Hypothalamus (tissue), 51 donors: ENCODE measurements at places on chromosomes 11 and 22.

GRCh38 chr11:64216879-64217278 lies 9.1 kb downstream of the TRPT1 start:
- no peak for DNase-seq

- peak; percentile 22 for DNase-seq
Measured at GRCh38 chr11:65182258-65183170, 786 bp downstream of the CAPN1 start.

DNA sequence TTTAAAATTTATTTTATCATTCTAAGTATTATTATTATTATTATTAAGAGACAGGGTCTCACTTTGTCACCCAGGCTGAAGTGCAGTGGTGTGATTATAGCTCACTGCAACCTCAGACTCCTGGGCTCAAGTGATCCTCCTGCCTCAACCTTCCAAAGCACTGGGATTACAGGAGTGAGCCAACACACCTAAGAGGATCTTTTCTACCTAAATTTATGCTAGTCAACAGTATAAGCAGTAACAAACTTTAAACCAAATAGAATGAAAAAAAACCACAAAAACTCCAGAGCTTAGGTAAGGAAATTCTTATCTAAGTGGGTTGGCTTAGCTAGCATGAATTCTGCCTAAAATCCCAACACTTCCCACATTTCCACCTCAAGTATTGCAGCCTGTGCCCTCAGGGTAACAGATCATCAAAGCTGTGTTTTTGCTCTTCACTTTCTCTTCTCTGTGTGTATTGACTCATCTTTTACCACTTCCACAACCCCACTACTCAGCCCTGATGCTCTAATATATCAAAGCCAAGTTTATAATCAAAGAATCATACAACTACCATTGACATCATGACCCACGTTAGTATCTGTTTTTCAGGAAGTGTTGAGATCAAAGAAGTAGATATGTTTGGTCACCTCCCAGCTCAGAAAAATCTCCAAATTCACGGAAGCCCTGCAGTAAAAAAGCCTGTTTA lies 93.7 kb upstream of the SPON1 start:
- no peak for DNase-seq

DNA sequence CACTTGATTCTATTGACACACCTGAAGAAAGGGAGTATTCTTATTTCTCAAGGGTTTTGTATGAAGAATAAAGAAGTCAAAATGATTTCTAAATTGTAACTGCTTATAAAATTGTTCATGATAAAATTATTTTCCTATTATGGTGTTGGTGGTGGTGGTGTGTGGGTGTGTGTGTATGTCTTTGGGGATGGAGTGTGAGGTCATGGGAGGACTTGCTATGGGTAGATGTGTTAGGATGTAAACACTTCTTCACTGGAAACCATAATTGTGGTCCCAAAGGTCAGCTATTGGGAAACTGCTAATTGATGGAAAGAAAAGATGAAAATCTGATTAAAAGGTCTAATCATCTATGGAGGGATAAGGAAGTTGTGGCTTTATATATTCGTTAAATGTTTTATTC lies 5.1 kb downstream of the TRIM22 start:
- no peak for DNase-seq

- no peak for DNase-seq
Measured at GRCh38 chr11:107747622-107748021, 35.8 kb upstream of the SLN start.

DNA sequence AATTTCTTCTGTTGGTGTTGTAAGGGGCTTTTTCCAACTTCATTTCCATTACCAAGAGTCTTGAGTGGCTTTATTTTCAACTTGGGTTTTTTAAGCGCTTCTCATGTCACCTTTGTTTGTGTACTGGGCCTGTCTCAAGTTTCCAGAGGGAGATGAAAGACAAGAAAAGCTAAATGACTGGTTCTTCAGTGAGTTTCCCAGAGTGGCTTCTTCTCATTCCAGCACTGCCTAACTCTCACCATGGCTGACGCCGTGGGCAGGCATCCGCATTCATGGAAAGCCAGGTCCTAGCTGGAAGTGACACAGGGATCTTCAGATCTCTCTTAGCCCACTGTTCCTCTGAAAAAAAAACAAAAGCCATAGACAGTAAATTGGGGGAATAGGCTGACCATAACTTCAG lies 28.6 kb downstream of the MARK2 start:
- no peak for DNase-seq

- DNase-seq: no peak
Measured at GRCh38 chr22:48577014-48577690, 1250.5 kb downstream of the BRD1 start.

- no peak for DNase-seq
Measured at GRCh38 chr22:20395181-20395906, 1.4 kb downstream of the ZNF74 start.

- no peak for DNase-seq
Measured at GRCh38 chr22:30933457-30933856, 35.1 kb downstream of the MORC2 start.

DNA sequence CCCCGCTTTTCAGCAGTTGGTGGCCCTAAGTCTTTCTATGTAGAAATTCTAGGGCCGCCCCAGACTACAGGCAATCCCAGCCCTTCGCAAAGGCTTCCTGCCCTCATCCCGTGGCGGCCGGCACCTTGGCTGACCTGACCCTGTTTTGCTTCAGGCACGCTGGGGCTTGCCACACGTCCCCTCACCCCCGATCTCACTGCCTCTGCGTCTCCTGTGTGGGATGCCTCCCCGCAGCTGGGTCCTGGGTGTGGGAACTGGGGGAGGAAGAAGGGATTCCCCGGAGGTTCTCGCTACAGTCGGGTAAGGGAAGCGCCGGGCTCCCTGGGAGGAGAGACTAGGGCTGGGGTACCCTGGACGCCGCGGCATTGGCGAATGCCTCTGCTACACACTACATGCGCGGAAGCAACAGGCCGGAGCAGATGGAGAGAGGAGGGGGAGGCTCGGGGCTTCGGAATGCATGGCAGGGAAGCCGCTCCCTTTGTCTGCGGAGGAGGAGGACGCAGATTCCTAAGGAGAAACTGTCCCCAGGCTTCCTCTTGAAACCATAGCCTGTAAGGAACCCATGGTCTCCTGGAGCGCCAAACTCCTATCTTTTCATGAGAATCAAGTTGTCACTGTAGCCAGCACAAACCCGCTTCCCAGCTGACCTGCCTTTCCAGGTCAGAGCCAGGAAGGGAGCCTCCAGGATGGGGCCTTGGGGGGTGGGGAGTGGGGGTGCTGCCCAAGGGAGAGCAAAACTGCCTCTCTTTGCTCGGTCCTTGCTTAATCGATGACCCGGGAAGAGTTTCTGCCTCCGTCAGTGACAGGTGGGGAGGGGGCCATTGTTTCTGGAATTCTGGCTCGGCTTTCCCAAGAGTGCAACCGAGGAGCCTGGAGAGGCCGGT lies 1.4 kb downstream of the DTX4 start:
- peak; percentile 70 for DNase-seq

DNA sequence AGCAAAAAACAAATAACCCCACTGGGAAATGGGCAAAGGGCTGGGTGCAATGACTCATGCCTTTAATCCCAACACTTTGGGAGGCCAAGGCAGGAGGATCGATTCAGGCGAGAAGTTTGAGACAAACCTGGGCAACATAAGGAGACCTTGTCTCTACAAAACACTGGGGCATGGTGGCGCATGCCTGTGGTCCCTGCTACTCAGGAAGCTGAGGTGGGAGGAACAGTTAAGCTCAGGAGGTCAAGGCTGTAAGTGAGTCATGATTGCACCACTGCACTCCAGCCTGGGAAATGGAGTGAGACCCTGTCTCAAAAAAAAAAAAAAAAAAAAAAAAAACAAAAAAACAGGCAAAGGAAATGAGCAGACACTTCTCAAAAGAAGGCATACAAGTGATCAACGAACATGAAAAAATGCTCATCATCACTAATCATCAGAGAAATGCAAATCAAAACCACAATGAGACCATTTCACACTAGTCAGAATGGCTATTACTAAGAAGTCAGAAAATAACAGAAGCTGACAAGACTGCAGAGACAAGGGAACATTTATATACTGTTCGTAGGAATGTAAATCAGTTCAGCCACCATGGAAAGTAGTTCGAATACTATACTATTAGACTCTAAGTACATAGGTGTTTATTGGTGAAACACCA lies 48.2 kb upstream of the SMCO4 start:
- no peak for DNase-seq

DNA sequence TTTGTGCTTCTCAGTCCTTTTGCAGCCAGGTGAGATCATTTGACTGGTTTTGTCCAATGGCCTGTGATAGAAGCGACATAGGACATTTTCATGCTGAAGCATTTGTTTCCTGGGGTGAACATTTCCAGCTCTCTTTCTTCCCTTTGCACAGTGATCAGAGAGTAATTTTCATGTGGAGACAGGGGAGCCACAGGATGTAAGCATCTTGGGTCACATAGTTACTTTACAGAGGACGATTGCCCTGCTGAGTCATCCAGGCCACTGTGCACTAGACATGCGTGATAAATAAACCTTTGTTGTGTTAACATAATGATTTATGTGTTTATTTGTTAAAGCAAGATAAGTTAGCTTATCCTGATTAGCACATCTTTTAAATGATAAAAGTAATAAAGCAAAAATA lies 263.5 kb upstream of the CCDC179 start:
- no peak for DNase-seq

DNA sequence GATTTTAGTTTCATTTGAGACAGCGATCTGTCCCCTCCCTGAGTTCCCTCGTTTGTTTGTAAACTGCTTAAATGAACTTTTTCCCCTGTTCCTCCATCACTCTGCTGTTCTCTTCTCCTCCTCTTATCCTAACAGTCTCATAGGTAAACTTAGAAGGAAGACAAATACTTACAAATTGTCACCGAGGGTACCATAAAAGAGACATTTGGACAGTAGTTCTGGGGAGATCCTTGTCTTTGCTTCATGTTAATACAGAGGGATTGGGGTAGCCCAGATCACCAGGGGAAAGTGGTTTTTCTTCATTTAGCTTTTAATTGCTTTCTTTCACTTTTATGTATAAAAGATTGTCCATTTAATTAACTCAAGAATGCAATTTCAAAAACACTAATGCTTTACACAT lies 46.1 kb downstream of the ZBTB16 start:
- no peak for DNase-seq

- DNase-seq: no peak
Measured at GRCh38 chr22:29947410-29948384, 64.7 kb downstream of the MTMR3 start.

DNA sequence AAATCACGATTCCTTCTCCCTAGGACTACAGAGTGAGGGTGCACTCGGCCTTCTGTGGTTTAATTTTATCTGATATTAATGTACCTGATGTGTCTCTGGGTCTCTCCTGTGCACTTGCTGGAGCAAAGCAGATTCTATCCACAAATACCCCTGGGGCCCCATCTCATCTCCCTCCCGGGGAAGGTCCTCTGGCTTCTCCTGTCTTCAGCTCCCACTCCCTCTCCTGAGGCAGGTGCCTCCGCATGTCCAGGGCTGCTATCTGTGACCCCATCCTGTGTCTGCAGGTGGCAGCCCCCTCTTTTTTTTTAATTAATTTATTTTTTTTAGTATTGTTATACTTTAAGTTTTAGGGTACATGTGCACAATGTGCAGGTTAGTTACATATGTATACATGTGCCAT lies 558.7 kb downstream of the BRD1 start:
- DNase-seq: no peak

- DNase-seq: no peak
Measured at GRCh38 chr22:42800451-42801251, 56.4 kb downstream of the ARFGAP3 start.

GRCh38 chr11:35286126-35286525 lies 133.2 kb downstream of the SLC1A2 start:
- no peak for DNase-seq

- no peak for DNase-seq
Measured at GRCh38 chr22:31602259-31602952, 59.6 kb downstream of the PISD start.

DNA sequence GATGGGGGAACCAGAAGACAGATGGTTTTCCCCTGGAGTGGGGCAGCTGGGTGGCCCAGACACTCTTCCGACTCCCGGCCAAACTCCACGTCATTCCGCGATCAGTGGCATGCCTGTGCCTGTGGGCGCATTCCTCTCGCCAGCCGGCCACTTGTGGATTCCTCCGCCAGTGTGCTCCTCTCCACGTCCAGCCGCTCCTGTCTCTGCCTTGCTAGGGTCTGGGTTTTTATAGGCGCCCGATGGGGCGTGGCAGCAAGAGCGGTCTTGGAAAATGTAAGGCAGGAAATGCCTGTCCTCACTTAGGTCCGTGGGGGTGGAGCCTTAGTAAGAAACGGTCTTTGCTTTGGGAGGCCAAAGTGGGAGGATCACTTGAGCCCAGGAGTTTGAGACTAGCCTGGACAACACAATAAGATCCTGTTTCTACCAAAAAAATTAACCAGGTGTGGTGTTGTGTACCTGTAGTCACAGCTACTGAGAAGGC lies 81.6 kb upstream of the SEPTIN5 start:
- no peak for DNase-seq

GRCh38 chr11:41536021-41536568 lies 76.6 kb upstream of the LRRC4C start:
- no peak for DNase-seq

- peak; percentile 55 for DNase-seq
Measured at GRCh38 chr11:65900125-65900898, at the start of gene FOSL1. Gene FOSL1, minus strand, starts transcription at chr11:65900388. Its CDS starts 49 bp downstream, at chr11:65900339.

GRCh38 chr11:23606191-23606590 lies 745.9 kb upstream of the CCDC179 start:
- no peak for DNase-seq

DNA sequence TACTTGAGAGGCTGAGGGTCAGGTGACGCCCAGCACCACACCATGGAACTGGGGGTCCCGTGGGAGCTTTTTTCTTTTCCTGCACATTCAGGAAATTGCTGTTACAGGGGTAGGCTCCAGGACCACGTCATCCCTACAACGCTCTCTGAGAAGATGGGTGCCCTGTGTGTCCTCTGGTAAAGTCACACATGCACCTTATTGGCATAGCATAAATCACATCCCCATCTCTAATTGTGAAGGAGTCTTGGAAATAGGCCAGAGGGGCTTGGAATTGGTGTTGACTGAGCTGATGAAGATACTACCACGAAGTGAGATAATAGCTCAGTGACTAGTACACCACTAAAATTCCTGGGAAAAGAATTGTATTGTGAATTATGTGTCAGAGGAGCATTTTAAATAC lies 57.6 kb downstream of the TNRC6B start:
- DNase-seq: no peak

DNA sequence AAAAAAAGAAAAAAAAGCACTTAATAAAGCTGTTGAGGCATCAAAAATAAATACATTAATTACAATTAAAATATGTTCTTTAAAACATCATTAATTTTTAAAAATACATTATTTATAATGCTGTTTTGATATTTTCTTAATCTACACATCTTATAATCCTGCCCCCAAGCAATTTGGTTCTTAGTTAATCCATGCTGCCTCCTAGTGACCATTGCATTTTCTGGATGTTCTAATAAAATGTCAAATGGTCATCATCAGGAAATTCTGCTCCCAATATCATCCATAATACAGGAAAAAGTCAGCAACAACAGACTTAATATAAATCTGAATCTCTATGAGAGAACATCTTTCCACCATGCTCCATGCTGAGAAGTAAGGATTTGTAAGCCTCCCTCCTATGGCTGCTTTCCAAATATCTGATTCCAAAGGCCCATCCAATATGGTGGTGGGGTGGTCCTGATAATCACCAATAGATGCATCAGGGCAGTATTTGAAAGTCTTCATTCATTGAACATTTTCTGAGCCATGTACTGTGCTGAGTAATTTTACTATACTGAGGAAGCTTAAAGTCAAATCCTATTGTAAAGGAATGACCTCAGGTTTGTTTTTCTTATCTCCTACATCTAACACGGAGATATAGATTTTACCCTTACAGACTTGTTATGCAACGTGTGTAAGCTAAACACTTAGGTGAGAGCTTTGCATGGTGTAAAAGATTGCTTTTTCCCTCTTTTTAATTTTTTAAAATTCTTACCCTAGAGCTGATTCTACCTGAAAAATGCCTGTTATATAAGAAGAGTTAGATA lies 124.7 kb upstream of the BMAL1 start:
- DNase-seq: no peak
